ENCODE measurements at places on chromosomes 3 and 15.

- H3K4me1 ChIP-seq: peaks cover 20% of the 10 kb centered on the region
- DNase-seq: no peak
- H3K27me3 ChIP-seq: no peaks in the 10 kb centered on the region
- H3K27ac ChIP-seq: peak overlapping the region; percentile 11
- H3K36me3 ChIP-seq: peaks cover 13% of the 10 kb centered on the region
These were observed 114.5 kb downstream of the HERC1 start for GRCh38 chr15:63719281-63719680.

GRCh38 chr15:100914876-100915275, 4.3 kb upstream of the LRRK1 start:
- no peak overlapping the region for H3K27ac ChIP-seq
- DNase-seq: no peak
- H3K36me3 ChIP-seq: no peaks in the 10 kb centered on the region
- peaks cover 9% of the 10 kb centered on the region for H3K4me1 ChIP-seq
- peaks cover 45% of the 10 kb centered on the region for H3K27me3 ChIP-seq

DNA sequence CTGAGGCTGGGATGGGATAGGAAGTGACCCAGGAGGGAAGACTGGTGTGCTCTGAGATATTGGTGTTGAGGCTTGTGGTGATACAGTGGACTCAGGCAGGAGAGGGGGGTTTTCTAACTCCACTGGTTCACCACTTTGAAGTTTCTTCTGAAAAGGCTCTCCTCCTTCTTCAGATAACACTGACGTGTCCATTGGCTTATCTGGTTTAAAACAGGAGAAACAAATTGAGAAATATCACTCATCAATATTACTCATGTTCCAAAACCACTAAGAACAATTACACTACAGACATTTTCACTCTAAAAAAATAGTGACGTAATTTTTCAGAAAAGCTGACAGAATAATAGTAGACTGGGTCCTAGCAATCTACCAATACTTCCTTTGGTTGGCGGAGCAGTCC, 23.1 kb downstream of the TP53BP1 start:
- no peaks in the 10 kb centered on the region for H3K4me1 ChIP-seq
- H3K4me3 ChIP-seq: no peak overlapping the region
- H3K27ac ChIP-seq: no peak overlapping the region
- H3K27me3 ChIP-seq: no peaks in the 10 kb centered on the region
- peaks cover 8% of the 10 kb centered on the region for H3K36me3 ChIP-seq

- H3K4me1 ChIP-seq: no peaks in the 10 kb centered on the region
- no peaks in the 10 kb centered on the region for H3K36me3 ChIP-seq
- no peak overlapping the region for H3K4me3 ChIP-seq
- no peak overlapping the region for H3K27ac ChIP-seq
- H3K27me3 ChIP-seq: peaks cover 6% of the 10 kb centered on the region
- no peak for DNase-seq
These were observed 129.7 kb upstream of the CDIN1 start for GRCh38 chr15:36449662-36450145.

- no peaks in the 10 kb centered on the region for H3K4me1 ChIP-seq
- DNase-seq: no peak
These were observed 33.6 kb downstream of the GOLGA6L10 start for GRCh38 chr15:82315519-82316246.

DNA sequence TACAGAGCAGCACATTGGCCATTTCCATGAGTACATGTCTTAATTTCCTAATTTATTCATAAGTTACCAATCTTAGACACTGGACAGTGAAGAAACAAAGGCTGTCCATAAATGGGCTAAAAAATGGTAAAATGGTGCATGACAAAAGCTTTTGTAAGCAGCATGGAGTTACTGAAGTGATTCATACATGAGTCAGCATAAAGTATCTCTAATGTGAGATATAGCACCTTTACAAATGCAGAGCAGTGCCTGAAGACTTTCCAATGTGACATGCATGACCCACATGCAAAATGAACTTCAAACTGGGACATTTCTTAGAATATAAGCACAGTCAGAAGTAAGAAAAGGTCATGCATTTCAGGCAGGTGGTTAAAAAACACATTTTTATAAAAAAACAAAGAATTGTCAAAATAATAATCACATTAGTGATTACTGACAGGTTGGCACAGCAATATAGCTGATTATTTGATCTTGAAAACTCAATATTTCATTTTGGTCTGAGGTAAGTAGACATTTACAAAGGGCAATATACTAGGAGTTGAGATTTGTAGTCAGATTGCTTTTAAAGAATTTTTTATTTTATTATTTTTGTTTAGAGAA, 299.3 kb downstream of the PLCL2 start:
- no peak for DNase-seq
- no peaks in the 10 kb centered on the region for H3K27me3 ChIP-seq
- peaks cover 44% of the 10 kb centered on the region for H3K4me1 ChIP-seq
- peaks cover 27% of the 10 kb centered on the region for H3K36me3 ChIP-seq
- H3K27ac ChIP-seq: no peak overlapping the region

DNA sequence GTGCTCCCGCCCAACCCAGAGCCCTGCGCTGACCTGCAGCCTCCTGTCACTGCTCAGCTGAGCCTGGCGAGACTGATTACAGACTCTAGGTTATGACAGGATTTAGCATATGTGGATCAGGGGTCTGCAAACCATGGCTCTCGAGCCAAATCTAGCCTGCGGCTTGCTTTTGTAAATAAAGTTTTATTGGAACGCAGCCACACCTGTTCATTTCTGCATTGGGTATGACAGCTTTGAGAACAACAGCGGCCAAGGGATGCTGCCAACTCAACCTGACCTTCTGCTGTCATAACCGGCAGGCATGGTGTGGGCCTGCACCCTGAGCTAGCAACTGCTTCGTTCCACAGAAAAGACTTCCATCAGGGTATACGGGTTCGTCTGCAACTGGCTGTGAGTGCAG, 50.5 kb upstream of the IQSEC1 start:
- H3K27ac ChIP-seq: no peak overlapping the region
- H3K27me3 ChIP-seq: no peaks in the 10 kb centered on the region
- no peaks in the 10 kb centered on the region for H3K36me3 ChIP-seq
